ENCODE measurements at places on chromosomes 12 and 14.
A peak's percentile ranks its signal among the peaks of the same experiment; 100 is the strongest.

- DNase-seq, result no peak
Measured at GRCh38 chr14:55547650-55548315, 32.2 kb upstream of the KTN1 start.

GRCh38 chr12:109815225-109815624, 18.0 kb downstream of the TRPV4 start:
- no peak for DNase-seq

DNA sequence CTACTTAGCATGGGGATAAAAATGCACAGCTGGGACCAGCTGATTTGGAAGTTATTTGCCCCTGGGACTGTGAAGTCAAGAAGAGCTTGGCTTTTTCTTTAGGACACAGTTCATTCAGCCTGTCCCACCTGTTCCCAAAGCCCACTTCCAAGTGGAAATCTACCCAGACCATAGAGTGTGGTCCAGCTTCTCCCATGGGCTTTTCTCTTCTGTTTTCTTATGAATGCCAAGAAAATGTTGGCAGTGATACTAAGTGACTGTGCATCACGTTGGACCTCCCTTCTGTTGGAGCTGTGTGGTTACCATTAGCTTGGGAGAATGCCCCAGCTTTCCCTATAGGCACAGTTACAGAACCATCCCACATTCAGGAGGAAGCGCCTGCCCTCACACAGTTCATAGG, 89.4 kb downstream of the NT5DC3 start:
- DNase-seq, result no peak

DNA sequence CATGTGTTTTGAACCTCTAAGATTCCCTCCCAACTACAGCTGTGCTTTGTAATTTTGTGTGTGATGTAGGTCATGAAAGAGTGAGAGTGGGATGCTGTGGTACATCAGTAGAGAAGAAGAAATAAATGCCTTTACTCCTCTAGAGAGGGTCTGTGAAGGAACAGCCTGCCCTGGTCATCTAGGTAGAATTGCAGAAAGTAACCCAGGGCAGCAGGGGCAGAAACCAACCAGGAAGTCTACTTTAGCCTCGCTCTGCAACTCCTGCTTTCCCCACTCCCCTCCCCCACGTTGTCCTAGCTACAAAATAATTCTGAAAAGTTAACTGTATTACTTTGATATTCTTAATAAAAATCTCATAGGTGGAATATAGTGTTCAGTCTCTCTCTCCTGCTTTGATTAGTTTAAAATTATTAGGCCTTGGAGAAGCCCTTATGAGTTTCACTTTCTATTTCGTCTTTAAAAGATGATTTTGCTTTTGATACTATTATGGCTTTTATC, 7.5 kb downstream of the TBK1 start:
- no peak for DNase-seq

- DNase-seq, result no peak
Measured at GRCh38 chr12:92759634-92760268, 57.0 kb downstream of the PLEKHG7 start.

GRCh38 chr14:74425525-74426201, 347 bp downstream of the SYNDIG1L start:
- DNase-seq, result peak; percentile 23

DNA sequence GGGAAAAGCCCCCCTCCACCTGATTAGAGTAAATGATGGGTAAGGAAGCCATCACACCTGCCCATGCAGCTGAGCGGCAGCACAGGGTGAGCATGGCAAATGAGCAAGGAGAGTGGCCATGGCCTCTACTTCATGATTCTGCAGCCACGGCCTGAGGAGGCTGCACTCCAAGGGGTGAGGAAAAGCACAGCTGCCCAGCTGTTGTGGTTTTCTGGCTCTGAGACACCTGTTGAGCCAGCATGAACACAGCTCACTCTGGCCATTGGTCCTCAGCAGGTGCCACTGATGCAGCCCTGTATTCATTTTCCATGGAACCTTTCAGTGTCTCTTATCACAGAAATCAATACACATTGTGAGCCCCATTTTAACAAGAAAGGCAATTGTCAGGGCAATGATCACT, 707.2 kb downstream of the AACS start:
- no peak for DNase-seq

GRCh38 chr12:75765170-75766059, 254.0 kb upstream of the KRR1 start:
- no peak for DNase-seq

- no peak for DNase-seq
Measured at GRCh38 chr14:95649230-95649629, 37.0 kb upstream of the TCL1B start.

GRCh38 chr14:102819747-102820330, 42.6 kb downstream of the TRAF3 start:
- DNase-seq, result no peak

DNA sequence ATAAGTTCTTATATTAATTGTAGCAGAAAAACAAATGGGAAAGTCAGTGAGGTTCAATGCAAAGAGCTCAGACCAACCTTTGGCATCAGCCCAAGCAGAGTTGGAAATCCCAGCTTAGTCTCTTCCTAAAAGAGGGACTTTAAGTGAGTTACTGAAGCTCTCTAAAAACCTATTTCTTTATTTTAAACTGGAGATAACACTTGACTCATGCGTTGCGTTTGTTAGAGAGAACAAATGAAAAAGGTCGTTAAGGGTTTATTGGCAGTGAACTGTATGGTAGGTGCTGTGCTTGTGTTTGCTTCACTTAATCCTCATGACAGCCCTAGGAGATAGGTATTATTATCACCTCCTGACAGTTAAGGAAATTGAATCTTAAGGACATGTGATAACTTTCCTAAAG, 396.5 kb downstream of the RAD51B start:
- no peak for DNase-seq

- no peak for DNase-seq
Measured at GRCh38 chr14:65483647-65484046, 71.1 kb downstream of the FUT8 start.

GRCh38 chr14:32977913-32978312, 39.2 kb downstream of the NPAS3 start:
- no peak for DNase-seq

DNA sequence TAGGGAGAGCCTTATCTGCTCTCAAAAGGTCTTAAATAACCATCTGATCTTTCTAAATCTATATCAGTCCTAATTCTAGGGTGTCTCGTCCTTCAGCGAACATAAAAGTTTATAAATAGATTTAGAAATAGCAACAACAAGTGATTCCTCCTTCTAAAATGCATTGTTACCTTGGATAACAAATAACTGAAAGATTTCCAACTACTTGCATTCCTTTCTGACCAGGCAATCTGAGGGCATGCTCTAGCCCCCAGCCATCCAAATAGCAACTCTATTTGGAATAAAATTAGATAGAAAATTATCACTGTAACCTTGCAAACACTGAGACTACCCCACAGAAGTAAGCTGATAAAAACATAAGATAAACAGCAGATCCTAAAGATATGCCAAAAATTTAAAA, 21.8 kb upstream of the KRR1 start:
- no peak for DNase-seq

DNA sequence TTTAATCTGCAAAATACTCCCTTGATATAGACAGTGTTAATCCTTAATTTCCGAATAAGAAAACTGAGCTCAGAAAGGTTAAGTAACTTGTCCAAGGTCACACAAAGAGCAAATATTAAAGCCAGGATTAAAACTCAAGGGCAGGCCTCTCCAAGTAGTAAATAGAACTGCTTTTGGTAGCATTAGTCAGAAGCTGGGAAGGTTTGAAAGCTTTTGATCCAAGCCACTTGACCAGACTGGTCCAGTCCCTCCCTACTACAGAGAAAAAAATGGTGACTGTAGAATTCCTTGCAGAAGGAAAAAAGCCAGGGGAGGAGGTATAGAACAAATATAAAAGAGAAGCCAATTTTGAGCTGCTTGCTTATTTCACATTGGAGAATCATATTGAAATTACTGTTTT, 111.5 kb downstream of the NT5DC3 start:
- no peak for DNase-seq

GRCh38 chr12:118145798-118146156, 9.9 kb downstream of the PEBP1 start:
- no peak for DNase-seq

- no peak for DNase-seq
Measured at GRCh38 chr12:64139021-64139420, 83.1 kb downstream of the KICS2 start.

DNA sequence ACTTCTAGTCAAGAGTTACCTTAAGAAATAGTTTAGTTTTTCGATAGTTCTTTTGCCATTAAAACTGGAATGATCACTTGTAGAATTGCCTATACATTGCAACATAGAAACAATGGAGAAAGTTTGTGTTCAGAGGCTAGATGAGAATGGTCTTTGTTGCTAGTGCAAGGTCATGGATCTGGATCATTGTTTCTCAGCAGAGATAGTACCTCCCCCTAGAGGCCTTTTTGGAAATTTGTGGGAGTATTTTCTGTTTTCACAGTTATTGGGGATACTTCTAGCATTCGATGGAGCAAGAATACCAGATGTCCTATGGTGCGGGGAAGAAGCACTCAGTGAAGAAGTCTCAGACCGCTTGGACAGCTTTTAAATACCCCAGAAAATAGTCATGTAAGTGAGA, 138.8 kb upstream of the HMGA2 start:
- no peak for DNase-seq
